ENCODE measurements at places on chromosomes 3 and 15.

DNA sequence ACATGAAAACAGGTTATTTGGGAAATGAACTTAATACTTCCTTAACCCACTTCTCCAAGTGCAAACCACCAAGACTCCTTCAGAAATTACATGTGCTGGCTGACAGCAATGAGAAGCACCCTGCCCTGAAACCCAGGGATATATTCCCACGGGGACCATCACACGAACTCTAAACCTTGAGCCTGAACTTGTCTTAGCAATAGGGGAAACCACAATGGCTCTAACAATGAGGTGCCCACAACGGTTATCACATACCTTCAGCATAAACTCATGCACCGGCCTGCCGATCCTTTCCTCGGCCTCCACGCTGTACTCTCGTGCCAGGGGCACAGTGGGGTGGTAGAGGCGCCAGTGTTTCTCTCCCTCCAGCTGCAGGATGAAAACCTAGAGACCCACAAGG is 13.4 kb downstream of the RIOX2 start:
- no peak for DNase-seq

DNA sequence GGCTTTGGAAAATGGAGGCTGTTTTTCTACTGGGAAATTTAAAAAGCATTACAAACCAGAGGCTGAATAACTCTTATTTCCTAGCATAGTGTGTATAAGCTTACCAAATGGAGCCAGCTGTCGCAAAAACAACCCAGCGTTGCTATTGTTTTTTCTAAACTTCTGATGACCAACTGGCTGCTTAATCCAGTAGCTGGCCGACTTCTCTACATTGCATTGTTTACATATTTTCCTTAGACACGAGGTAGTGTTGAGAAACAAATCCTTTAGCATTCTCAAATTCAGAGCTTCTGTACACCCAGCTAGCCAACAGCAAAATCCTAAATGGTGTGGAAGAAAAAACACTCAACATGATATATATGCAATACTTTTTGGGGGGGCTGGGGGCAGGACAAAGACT is 161.0 kb upstream of the ADAMTS9 start:
- peak; percentile 12 for DNase-seq

- DNase-seq: no peak
These were observed 45.3 kb downstream of the TPRA1 start for GRCh38 chr3:127545216-127545615.

GRCh38 chr3:95177096-95177495 is 1114.2 kb downstream of the NSUN3 start:
- DNase-seq: no peak

DNA sequence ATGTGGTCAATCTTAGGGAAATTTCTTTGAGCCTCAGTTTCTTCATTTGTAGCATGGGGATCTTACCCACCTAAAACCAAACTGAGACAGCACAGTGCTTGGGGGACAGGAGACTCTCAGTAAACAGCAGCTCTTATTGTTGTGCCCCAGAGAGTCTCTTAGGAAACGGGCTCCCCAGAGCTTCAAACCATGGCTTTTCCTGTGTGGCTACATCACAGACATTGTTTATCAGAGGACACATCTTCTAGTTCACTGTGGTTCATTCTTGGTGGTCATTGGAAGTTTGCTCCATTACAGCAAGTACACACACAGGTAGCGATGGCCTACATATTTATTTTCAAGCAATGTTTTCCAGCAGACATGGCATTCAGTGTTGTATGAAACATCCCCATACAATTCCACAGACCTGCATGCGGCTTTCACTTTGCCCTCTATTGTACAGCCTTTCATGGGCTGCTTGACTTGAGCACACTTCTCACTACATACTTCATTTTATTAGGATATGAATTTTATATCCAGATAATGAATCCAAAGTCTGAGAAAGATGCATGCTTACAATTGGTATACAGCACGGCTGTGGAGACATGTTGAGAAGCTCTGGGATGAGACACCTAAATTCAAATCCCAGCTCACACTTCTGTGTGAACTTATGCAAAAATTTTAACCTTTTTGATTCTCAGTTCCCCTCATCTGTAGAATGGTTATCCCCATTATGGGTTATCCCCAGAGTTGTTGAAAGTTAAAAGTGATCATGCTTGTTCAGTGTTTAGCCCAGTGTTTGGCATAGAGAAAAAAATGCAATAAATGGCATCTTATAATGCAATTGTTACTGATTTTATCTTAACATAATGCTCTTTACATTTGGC is 84.8 kb upstream of the ICE2 start:
- DNase-seq: no peak

- DNase-seq: peak; percentile 70
These were observed 90.7 kb downstream of the IGF2BP2 start for GRCh38 chr3:185733980-185734724.

DNA sequence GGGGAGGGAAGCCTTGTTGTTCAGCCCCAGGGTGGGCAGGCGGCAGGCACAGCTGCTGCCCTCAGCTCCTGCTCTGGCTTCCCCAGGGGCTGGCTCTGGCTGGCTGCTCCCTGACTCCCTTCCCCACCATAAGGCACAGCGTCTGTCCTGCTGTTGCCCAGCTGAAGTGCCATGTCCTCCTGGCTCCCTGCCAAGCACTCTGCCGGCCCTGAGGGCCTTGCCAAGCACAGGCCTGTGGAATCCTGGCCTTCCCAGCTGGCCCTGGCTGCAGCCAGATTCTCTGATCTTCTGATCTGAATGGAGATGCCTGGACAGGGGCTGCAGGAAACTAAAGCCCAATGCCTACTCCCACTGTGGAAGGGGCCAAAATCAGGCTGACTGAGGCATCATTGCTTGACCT is 1.1 kb downstream of the IQCF6 start:
- DNase-seq: no peak

GRCh38 chr15:29903785-29904464 is 81.7 kb upstream of the TJP1 start:
- no peak for DNase-seq

DNA sequence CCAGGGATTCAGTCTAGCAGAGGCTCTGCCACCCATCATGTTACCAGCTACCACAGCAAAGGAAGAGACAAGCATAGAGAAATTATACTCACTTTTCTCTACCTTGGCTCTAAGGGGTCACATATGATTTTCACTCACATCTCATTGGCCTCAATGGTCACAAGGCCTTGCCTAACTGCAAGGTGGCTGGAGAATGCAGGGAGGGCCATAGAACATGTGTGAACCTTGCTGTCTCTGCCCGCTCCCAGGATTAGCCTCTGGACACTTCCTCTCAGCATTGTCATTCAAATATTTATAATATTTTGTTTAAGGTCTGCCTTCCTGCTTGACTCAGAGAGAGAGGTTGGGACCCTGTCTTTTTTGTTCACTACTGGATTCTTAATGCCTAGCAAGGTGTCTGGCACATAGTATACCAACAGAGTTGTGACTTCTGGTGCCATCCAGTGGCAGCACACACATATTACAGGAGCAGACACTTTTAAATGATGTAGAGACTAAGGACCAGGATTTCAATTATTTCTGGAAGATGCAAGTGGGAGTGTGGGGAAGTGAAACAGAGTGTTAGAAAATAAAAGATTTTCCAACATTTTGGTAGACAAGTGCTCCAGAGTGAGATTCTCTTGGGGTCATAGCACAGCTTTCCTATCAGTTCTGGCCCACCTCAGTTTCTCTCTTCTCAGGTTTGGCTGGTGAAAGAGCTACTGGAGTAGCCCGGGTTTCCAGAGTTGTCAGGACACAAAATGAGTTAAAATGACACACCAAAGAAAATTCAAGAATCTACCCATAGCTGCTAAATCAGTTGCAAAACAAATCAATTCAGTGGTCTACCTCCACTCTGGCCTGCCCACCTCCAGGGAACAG is 119.0 kb upstream of the RASGRP1 start:
- DNase-seq: peak; percentile 67

DNA sequence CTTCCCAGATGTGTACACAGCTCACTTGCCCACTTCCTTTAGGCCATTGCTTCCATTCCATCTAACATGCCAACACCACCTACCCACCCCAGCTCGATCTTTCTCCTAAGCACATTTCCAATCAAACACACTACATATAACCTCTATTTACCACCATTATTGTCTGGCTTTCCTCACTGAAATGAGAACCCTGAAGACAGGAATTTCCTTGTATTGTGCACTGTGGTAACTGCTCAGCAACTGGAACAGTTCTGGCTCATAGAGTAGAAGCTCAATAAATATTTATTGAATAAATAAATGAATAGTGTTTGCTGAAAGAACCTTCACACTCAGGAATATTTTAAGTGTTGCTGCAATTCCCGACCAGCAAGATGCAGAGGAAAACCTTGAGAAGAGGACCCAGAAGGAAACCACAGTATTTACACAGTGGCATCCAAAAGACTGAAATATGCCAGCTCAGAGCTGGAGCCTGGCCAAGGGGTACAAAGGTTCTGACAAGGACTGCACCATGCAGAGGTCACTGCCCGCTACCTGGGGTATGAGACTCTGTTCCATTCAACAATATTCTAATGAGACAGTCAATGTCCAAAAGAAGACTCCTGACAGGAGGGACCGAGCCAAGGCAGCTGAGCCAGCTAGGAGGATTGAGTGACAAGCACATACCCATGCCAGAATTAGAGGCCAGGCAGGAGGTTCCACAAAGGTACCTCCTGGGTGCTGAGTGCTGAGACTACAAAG is 168.8 kb downstream of the NUP210 start:
- no peak for DNase-seq

- no peak for DNase-seq
These were observed 423.4 kb upstream of the UBE2E2 start for GRCh38 chr3:22779737-22780136.

GRCh38 chr3:10553591-10554235 is 48.3 kb upstream of the ATP2B2 start:
- no peak for DNase-seq

- DNase-seq: no peak
These were observed 83.8 kb upstream of the GALNT15 start for GRCh38 chr3:16090706-16091105.

GRCh38 chr3:150528354-150528797 is 17.9 kb downstream of the SERP1 start:
- peak; percentile 27 for DNase-seq

DNA sequence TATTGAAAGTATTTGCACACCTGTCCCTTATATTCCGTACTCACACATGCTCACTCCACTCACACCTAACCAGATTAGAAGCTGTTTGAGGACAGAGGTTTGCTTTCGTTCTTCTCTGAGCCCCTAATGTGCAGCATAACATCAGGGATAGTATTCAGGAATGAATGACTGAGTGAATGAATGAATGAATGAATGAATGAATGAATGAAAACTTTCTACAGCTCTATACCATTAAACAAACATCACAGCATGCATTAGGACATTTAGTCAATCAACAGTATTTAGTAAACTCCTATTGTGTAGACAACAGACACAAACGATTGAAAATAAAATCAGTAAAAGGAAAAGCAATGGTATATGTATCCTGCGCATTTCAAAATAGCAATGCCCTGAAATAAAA is 212.7 kb downstream of the SHQ1 start:
- no peak for DNase-seq

DNA sequence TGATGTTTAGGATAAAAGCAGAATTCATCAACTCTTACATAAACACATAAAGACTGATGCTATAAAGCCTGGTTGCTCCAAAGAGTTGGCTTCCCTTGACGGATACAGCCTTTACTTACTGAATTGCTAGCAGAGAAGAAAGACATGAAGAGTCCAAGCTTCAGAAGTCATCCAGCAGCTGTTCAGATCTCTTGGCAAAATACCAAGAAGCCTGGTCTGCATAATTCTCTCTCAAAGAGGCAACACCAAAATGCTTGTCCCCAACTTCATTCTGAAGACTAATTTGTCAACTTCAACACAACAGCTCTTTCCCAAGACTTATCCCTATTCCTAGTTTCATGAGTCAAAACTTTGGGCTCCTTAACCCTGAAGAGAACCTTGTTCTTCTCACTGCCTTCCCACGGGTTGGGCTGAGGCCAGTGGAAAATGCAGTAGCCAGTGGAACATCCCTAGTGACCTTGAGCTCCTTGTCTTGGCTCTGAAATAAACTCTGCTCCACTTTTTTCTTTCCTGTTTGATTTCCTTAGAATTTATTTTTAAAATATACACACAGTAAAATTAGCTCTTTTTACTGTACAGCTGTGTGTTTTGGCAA is 119.2 kb upstream of the THBS1 start:
- no peak for DNase-seq

DNA sequence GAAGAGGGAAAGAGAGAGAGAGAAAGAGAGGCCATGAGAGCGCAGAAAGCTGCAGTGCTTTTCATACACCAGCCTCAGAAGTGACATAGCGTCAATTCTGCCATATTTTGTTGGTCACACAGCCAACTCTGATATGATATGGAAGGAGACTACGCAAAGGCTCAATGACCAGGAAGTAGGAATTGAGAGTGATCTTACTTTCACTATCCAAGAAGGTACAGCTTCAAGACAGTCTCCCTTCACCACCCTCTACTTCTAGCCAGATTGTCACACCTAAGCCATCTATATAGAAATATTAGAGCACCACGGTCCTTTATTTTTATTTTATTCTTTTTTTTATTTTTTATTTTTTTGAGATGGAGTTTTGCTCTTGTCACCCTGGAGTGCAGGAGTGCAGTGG is 21.1 kb downstream of the PARP15 start:
- no peak for DNase-seq

- no peak for DNase-seq
These were observed 228.5 kb upstream of the MME start for GRCh38 chr3:154851644-154852043.

DNA sequence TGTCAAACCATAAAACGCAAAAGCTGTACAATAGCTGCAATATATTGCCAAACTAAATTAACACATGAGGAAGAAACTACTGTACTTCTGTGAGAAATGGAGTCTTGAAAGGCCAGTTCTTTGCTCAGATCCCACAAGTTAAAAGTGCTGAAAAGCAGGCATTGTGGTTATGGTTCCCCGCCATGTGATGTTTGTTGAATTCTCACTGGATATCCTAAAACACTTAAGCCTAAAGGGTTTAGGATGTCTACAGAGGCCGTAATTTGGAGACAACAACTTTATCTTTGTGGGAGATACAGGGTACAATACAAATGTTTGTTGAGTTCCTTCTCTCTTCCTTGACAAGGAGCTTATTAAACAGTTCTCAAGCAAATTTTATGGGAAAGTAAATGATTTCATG is 53.2 kb downstream of the TMEM212 start:
- no peak for DNase-seq

- DNase-seq: no peak
These were observed 356.9 kb downstream of the SV2B start for GRCh38 chr15:91456921-91457320.

Measured in AG20443 (cell line).